ENCODE measurements at places on chromosomes 11 and 22.

GRCh38 chr11:16806791-16807190 lies 68.3 kb downstream of the C11orf58 start:
- no peak for DNase-seq

- no peak for DNase-seq
Observed at GRCh38 chr11:102709201-102709945, 3.8 kb upstream of the MMP27 start.

- no peak for DNase-seq
Observed at GRCh38 chr11:76621868-76622267, 48.7 kb downstream of the LRRC32 start.

GRCh38 chr11:1555713-1556153 lies 16.3 kb downstream of the DUSP8 start:
- no peak for DNase-seq

- DNase-seq = no peak
Observed at GRCh38 chr11:2775626-2776350, 76.0 kb upstream of the KCNQ1OT1 start.
